ENCODE measurements at places on chromosomes 16 and 17.

DNA sequence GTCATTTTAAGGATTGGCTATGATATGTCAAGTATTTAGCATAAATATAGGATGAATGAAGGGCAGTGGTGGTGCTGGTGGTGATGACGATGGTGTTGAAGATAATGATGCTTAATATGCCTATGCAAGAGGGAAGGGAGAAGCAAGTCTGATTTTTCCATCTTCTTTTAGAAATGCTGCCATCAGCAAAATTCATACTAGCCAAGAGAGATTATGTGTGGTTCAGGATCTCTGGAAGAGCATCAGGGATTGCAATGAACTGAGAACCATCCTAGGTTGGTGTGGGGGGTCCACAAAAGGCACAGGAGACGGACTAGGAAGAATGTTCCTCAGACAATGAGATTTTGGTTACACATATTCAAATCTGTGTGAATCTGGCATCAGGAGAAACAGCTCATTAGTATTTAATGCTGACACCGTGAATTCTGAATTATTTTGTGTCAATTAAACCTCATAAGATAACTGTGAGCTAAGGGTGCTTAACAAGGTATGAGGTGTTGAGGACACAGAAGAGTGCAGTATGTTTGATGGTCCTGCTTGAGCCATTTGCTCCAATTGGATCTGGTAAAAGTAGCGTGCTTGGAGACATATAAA is 1120.8 kb upstream of the GOT2 start:
- DNase-seq: no peak

- DNase-seq: no peak
Observed at GRCh38 chr17:77382966-77383612, 242.3 kb downstream of the SEC14L1 start.

DNA sequence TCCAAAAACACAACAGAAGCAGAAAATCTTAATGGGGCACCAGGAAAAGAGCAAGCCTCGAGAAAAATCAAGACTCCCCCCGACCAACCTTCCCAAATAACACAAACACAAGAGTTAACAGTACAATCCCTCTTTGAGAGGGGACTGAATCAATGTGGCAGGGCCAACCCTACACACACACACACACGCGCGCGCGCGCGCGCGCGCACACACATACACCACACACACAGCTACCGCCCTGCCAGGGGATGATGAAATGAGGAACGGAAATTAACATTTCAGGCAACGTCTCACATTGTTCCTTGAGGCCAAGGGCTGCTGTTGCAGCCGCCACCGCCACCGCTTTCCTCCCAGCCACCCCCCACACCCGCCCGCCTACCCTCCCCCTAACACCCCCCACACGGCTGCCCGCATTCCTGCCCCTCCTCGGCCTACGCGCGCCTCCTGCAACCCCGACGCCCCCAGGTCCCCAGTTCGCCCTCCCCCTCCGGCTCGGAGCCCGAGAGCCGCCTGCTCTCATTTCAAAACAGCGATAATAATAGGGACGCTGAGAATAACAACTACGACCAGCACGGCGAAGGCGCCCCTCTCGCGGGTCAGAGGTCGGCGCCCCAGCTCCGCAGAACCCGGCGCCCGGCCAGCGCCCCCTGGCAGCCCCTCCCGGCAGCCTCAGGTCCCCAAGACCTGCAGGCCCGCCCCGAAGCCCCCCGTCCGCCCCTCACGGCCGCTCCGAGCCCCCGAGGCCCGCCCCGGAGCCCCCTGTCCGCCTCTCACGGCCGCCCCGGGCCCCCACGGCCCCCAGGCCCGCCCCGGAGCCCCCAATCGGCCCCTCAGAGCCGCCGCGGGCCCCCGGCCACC is 1.1 kb downstream of the ANKRD11 start:
- peak; percentile 79 for DNase-seq

- peak; percentile 61 for DNase-seq
Observed at GRCh38 chr17:4074831-4075495, 67.9 kb downstream of the ZZEF1 start.

DNA sequence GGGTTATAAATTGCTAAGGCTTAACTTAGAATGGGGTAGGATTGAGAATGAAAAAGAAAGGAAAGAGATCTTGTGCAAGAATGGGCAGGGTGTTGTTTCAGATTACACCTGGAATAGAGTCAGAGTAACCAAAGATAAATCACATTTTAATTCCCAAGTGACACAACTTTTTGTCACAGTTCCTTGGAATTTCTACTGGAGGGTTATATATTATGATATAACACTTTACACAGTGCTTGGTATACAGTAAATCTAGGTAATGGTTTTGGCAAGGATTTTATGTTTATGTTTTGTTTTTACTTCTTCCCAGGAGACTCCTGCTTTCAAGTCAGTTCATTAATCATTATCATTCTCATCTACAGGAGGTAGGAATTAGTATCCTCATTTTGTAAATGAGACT is 115.7 kb upstream of the KCNJ16 start:
- DNase-seq: no peak

GRCh38 chr17:57461082-57461481 is 204.8 kb downstream of the MSI2 start:
- DNase-seq: no peak

DNA sequence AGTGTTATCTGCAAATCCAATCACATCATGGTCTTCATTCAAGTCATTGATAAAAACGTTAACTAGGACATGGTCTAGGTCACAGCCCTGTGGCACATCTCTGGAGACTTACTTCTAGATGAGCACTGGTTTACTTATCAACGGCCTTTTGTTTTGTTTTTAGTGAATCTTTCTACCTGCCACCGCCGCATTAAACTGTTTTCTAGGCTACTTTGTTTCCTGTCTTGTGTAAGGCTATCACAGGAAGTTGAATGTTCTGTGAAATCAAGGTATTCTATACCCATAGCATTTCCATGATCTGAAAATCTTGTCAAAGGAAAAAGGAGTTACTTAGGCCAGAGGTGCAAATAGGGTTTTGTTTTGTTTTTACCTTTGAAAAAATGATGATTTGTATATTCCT is 26.9 kb downstream of the SOCS3 start:
- DNase-seq: no peak

DNA sequence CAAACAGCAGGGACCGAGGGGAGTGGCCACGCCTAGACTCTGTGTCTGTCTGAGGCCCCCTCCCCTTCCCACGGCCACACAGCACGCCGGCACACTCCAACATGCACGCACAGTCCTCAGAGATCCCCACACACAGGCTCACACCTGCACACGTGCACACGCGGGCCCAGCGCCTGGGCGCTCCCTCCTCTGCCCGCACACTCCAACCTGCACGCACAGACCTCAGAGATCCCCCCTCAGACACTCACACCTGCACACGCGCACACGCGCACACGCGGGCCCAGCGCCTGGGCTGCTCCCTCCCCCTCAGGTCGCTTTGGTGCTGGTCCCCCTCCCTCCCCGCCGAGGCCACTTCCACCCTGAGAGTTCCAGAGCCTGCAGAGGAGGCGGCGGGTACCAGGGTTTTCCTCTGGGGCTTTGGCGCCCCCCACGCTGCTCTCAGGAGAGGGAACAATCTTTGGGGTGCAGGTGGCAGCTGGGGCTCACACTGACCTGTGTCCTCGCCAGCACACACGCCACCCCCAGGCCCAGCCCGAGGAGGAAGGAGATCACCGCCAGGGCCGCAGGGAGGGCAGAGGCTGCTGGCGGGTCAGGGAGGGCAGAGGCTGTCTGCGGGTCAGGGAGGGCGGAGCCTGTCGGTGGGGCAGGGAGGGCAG is 1.6 kb downstream of the CD7 start:
- no peak for DNase-seq

DNA sequence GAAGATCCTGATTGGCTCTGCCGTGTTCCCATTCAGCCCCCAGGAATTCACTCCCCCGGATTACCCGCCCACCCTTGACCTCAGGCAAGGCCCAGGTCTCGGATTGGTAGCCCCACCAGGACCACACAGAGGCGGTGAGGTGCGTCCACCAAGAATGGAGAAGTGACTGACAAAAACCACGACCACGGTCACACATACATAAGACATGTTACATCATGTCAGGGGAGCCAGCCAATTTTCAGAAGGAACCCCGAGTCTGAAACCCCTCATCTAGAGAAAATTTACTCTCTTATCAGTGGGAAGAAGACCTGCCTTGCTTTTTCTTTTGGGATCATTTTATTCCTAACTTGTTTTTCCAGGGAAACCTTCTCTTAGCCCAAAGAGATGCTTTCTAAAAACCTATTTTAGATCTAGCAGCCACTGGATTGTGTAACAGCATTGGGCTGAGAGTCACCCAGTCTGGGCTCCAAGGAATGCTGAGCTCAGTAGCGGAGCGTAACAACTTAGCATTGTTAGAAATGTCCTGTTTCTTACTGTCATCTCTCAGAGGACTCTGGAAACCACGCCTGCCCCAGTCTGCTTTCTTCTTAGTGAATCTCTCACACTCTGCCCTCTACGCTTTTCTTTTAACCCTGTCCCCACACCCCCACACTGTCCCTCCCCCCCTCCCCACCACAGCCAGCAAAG is 164.1 kb downstream of the CMIP start:
- DNase-seq: peak; percentile 74

DNA sequence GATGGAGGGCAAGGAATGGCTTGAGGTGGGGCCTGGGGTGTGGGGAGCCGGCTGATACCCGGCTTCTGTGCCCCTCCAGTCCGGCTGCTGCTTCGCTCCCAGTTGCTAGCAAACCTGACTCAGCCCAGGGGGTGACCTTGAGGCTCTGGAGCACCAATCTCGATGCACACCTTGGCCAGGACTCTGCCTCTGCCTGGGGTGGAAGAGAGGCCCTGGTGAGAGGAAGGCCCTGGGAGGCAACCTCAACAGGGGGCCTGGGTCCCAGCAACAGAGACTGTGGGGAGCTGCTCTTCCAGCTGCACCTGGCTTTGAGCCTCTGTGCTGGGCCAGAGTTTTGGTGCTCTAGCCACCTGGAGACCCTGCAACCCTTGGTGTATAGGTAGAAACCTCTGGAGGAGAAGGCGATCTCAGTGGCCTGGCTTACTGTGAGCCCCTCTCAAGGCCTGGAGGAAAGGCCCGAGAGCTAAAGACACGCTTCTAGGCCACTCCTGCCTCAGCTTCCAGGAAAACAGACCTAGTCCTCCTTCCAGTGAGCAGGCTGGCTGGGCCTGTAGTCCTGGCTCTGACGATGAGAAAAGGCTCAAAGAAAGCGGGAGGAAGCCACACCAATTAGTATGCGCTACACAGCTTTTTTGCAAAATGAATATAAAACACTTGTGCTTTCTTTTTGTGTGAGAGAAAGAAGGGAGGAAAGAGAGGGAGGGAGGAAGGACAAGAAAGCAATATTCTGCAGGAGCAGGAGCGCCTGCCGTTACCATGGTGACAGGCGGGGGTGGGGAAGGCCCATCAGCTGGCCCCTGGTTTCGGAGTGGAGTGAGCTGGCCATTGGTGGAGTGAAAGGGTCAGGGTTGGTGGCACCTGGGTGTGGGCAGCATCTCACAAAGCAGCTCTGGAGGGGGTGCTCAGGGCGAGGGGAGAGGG is 51.0 kb downstream of the VAC14 start:
- no peak for DNase-seq

GRCh38 chr17:67132366-67132765 is 88.0 kb downstream of the CACNG1 start:
- no peak for DNase-seq

DNA sequence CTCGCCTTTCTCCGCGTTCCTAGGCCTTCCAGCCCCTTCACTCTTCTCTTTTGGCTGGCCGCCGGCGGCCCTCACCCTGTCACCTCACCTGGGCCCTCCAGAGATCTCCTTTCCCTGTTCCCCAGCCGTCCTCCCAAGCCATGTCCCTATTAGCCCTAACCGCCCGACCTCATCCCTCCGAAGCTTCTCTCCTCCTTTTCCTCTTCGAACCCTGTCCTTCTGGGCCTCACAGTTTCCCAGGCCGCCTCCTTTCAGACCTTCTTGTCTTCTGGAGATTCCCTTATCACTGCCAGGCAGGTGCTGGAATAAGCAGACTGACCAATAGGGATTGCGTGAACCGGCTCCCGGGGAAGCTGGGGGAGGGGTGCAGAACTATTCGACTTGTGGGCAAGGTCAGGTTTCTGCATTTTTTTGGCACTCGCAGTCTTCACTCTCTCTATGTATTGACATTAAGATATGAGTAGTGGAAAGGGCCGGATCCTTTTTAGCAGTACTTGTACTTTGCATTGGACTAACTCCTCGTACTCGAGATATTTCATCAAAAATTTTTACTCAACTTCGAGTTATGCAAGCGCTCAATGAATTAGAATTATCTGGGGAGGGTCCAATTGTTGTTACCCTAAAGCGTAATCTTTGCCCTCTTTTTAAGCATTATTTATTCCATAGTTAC is 690 bp downstream of the RHOT1 start:
- DNase-seq: no peak

GRCh38 chr17:28901866-28902818 is 737 bp downstream of the DHRS13 start:
- DNase-seq: peak; percentile 60

DNA sequence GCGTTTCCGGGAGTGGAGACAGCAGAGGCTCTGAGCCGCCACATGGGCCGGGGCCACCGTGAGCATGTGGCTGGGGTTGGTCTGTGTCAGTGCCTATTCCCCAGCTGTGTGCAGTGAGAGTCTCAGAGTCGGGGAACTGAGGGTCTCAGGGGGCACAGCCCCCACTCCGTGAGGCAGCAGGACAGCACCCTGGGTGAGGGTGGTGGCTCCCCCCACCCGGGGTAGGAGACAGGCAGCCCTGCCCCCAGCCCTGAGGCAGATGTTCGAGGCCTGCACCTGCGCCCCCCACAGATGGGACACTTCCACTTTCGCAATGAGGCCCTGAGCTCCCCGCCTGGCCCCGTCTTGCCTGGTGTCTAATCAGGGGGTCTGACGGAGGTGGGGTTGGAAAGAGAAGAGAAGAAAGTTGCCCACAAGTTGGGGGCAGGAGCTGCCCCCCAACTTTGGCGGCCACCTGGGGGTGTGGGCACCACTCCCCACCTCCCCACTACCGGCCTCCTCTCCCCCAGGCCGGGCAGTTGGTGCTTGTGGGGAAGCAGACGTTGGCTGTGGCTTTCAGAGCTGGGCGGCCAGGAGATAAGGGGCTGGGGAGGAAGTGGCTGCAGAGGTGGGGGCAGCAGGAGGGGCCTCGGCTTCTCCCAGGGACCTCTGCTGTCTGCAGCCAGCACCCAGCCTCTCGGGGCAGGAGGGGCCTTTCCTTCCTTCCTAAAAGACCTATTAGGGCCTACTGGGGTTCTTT is 1.8 kb upstream of the CBFA2T3 start:
- DNase-seq: peak; percentile 89

DNA sequence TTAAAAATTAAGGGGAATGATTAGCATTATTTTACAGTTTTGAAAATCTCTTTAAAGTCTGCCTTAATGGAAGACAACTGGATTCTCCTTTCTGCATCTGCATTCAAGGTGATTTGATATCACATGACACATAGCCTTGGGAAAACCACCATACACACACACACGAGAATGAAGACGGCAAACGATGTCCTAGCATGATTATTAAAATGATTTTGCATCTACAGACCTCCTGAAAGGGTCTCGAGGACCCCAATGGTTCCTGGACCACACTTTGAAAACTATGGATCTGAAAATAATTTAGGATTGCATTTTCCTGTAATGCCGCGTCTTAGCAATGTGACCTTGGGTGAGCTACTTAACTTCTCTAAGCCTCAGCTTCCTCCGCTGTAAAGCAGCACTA is 11.8 kb upstream of the CHST4 start:
- no peak for DNase-seq

GRCh38 chr17:11900041-11900476 is 97.2 kb downstream of the ZNF18 start:
- DNase-seq: no peak
